ENCODE measurements at places on chromosomes 1 and 21.

GRCh38 chr1:29236712-29237128 is 398 bp downstream of the PTPRU start:
- no peak for DNase-seq

GRCh38 chr1:39901714-39902459 is at the start of gene MYCL:
Gene MYCL (minus strand): TSS chr1:39901917. CDS start chr1:39901434, 483 bp downstream.
- DNase-seq: peak; percentile 94

GRCh38 chr1:227766015-227766634 is 30.9 kb downstream of the SNAP47 start:
- DNase-seq: peak; percentile 96

GRCh38 chr1:234551032-234551378 is 59.0 kb downstream of the IRF2BP2 start:
- DNase-seq: no peak

Measured in PC-3 (cell line).